ENCODE measurements at places on chromosomes 5 and 9.

- no peak for DNase-seq
These were observed 41.7 kb upstream of the HTR1A start for GRCh38 chr5:64003966-64004365.

- no peak for DNase-seq
These were observed 96.6 kb upstream of the CD180 start for GRCh38 chr5:67293226-67293625.

GRCh38 chr9:10104774-10105173 is 508.0 kb downstream of the PTPRD start:
- DNase-seq, result no peak

GRCh38 chr9:107274096-107274495 is 9.0 kb upstream of the RAD23B start:
- no peak for DNase-seq

GRCh38 chr5:180305481-180305880 is 13.6 kb upstream of the MAPK9 start:
- DNase-seq, result no peak

GRCh38 chr9:34554211-34555001 is 31.6 kb upstream of the ENHO start:
- no peak for DNase-seq
